Motor neuron (in vitro differentiated cells): ENCODE measurements at places on chromosomes 2 and 18.
A peak's percentile ranks its signal among the peaks of the same experiment; 100 is the strongest.

- no peak for ATAC-seq
Measured at GRCh38 chr2:177432703-177433102, 40.1 kb downstream of the AGPS start.

DNA sequence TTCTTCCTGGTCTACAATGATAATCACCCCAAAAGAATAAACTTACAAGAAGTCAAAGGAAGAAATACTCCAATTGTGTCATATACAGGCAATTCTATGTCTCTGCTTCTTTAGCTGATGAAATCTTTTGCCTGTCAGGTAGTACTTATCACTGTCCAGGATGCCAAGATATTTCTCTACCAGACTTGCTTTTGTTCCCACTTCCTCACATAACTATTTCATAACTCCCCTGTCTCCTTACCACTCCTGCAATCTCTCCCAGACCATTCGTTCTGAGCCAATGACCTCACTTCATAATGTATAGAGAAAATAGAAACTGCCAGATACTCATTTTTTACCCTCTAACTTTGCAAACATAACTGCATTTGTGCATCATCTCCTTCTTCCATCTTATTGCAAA is 39.1 kb downstream of the HNMT start:
- ATAC-seq: no peak

- ATAC-seq: no peak
Measured at GRCh38 chr2:150571121-150571520, 83.7 kb upstream of the RND3 start.

GRCh38 chr2:2797797-2798196 is 466.7 kb upstream of the MYT1L start:
- ATAC-seq: no peak

DNA sequence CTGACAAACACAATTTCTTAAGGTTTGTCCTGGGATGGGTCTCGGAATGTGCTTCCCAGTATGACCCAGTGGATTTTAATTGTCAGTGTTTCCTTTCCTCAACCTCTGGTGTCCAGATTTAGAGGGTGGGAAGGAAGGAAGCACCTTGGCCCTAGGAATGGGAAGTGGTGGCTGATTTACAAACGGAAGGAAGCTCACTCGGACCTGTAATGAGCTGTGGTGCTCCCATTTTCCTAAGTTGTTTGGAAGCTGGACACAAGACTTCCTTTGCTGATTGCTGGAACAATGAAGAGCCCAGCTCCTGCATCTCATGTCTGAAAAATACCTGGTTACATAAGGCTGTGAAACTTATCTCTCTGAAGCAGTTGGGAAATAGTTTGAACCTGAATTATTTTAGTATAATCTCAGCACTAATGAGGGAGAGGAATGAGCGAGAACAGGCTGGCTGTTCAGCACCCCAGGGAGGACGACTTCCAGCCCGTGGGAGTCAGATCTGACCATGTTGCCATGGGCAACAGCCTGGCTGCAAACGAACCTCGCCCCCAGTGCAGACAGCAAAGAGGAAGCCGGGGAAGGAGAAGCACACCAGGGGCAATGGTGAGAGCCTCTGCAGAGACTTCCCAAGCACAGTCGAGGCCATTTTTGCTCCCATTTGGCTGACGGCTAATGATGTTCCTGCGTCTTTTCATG is 74.4 kb upstream of the ASB18 start:
- peak; percentile 75 for ATAC-seq

- ATAC-seq: no peak
Measured at GRCh38 chr2:184579226-184579625, 19.1 kb upstream of the ZNF804A start.

DNA sequence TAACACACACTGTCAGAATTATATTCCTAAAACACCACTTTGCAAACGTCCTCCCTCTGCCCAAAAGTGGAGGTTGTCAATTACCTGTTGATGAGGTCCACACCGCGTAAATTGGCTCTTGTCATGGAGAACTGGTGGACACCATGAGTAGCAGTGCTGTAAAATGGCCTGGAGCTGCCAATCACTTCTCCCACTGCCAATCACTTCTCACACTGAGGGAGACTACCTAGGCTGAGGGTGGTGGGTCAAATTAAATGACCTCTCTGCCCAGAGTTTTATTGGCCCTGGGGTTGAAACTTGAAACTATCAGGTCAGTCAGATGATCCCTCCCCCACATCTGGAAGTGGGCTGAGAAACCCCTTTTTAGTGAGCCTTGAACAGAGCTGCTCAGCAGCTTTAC is 89.6 kb downstream of the SOWAHC start:
- ATAC-seq: no peak

GRCh38 chr18:76993573-76993972 is 139.0 kb downstream of the MBP start:
- ATAC-seq: no peak

DNA sequence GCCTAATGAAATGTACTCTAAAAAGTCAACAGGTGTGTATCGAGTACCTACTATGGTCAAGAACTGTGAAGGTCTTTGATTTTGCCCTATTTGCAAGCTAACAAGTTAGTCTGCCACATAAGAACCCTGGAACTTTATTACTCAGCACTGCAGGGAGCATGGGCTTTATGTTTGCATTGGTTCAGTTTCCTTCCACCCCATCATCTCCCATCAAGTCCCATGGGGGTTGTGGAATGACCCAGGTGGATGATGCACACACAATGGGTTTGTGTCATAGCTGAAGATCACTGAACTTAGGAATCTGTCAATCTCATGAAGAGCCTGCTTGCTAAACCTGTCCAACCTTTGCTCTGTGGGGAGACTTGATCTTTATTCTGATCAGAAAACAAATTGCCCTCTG is 265.5 kb downstream of the RPRM start:
- ATAC-seq: no peak

- peak; percentile 96 for ATAC-seq
Measured at GRCh38 chr2:75896779-75897366, 186.2 kb upstream of the GCFC2 start.

- ATAC-seq: no peak
Measured at GRCh38 chr2:183022711-183023110, 15.5 kb downstream of the NCKAP1 start.

DNA sequence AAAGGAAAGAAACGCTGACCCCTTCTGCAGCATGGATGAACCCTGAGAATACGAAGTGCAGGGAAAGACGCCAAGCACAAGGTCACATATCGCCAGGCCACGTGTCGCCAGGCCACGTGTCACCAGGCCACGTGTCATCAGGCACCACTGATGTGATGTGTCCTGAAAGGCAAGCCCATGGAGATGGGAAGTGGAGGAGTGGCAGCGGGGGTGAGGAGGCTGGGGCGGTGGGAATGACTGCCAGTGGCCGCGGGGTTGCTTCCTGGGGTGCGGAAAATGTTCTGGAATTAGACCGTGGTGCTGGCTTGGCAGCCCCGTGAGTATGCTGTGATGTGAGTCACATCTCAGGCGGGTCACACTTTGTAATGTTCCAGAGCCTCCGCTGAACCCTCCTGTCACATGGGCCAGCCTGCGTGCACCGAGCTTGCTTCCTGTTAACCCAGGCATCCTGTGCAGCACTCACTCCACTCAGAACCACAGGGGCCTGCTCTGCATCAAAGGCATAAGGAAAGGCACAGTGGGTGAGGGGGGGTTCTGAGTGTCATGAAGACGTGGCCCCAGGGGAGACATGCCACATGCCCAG is 39.0 kb downstream of the SLC66A2 start:
- ATAC-seq: peak; percentile 7

DNA sequence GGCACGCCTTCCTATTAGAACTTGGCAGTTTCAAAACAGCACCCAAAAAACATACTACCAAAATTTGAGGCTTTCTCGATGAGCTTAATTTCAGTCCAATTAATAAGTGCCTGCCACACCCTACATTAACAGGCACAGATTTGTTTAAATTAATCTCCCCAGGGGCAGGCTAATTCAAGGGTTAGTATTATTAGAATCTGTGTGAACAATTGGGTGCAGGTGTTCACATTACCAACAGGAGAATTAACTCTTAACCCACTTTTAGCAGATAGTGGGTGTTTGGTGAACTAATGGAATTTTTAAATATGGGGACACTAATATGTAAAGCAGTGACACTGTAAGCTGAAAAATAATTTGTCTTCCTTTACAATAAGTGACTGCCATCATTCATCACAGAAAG is 4.1 kb downstream of the MBD2 start:
- no peak for ATAC-seq

DNA sequence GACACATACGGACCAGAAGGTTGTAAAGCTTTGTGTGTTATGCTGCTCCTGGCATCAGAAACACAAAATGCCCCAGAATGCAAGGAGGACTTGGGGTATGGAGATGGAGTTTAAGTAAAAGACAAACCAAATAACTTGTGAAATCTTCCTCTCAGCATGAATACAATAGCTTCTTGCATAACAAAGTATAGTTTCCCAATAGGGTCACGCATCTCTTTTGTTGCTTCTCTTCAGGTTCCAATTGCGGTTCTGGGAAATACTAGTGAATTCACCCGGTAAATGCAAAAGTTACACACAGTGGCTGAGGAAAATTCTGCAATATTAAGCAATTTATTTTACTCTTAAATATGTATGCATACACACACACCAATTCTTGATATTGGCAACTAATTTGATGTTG is 339.2 kb upstream of the EPHA4 start:
- ATAC-seq: no peak

- no peak for ATAC-seq
Measured at GRCh38 chr2:10931710-10932255, 20.0 kb downstream of the KCNF1 start.

GRCh38 chr2:129610766-129611165 is 368.7 kb upstream of the RAB6C start:
- no peak for ATAC-seq

DNA sequence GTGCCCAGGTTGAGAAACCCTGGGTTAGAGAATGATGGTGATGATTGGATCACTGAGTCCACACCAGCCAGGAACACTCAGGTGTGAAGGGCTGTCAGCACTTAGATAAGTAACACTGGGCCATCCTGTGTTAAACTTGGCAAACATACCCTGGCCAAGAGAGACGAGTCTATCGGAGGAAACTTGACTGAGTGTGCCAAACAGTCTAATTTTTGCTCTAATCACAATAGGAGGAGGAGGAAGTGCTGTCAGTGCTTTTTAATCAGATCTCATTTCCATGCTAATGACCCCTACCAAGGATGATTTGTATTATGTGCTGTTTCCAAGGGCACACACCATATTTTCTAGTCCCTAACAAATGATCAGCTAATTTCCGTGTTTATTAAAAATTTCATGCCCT is 63.8 kb upstream of the SEC11C start:
- no peak for ATAC-seq

- ATAC-seq: peak; percentile 36
Measured at GRCh38 chr18:45642238-45642637, 27.0 kb downstream of the SLC14A2 start.

DNA sequence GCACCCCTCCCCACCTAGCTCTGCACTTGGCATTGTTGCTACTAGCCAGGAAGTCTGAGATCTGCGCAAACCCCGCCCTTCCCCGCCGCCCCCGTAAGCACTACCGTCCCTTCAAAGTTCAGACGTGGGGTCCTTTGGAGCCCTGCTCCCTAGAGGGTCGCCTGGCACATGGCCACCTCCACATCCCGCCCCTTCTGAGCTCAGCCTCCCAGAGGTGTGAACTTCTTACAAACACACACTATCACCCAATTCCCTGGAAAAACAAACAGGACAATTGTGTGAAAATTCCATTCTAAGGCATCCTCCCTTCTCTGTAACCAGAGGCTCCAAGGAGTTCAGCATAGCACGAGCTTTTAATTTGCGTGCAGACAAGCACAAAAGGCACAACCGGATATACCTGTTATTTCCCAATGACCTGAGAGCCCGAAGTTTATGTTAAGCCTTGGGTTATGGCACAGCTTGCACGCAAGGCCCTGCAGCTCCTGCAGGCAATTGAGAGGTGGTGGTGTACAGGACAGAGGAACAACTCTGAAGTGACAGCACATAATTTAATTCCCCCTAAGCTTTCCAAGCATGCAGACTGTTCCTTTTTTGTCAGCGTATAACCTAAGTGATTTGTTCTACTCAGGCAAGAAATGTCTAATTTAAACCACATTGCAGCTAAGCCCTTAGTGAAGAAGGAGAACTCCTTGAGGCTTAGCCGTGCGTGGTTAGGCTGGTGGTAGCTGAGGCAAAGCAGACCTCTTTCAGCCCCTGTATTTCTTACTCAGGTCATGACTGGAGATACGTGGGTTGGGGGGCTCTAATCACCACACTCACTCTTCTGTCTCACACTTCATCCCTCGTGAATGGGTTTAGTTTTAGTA is 20.3 kb upstream of the CYP1B1 start:
- peak; percentile 45 for ATAC-seq

GRCh38 chr2:197993830-197994229 is 189.4 kb downstream of the PLCL1 start:
- no peak for ATAC-seq

DNA sequence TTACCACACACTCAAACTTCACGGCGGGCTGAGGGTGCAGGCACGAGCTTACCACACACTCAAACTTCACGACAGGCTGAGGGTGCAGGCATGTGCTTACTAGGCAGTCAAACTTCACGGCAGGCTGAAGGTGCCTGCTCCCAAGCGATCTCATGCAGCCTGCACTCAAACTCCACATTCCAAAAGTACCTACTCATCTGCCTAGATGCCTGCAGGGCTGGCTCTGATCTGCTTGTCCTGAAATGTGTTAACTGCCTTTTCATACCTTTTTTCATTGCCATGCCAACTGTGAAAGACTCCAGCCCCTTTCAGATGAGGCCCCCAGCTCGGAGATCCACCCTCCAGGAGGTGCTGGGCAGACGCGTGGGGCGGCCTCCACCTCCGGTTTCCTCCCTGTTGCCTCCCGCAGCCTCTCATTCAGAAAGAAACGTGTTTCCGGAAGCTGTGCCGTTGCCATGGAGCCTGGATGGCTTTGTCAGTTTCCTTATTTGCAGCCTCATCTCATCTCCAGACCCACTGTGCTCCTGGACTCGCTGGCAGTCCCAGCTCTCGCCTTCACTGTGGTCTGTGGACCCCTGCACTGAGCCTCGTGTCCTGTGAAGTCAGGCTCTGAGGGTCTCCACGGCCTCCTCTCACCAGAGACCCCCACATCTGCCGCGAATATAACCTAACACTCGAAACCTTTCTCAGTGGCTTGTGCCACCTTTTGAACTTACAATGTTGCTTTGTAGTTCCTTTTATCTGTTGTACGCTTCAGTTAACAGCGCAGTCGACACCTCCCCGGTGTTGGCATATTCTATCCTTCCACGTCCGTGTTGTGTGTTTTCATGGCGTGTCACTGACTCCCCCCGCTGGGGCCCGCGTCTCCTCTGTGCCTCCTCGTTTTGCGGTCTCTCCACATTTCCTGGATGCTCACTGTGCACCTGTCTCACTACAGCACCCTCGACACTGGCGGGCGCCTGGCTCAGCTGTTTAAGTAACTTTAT is 106.1 kb upstream of the ALKAL2 start:
- ATAC-seq: peak; percentile 92

DNA sequence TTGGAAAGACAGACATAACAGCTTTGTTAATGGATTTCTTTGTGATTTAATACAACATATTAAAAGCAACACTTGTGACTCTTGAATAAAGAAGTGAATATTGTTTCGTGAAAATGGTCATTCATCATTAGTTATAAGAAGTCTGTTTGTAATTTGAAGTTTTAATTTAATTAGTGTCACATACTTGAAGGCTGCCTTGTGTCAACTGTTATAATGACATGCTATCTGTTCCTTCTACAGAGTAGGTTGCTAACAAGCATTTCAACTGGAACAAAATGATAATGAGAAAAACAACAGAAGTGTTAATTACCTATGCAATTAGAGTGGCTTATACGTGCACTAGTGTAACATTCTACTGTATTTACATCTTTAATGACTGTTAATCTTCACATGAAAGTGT is 624.7 kb downstream of the LRP1B start:
- no peak for ATAC-seq

- ATAC-seq: no peak
Measured at GRCh38 chr2:222213049-222213448, 85.7 kb downstream of the PAX3 start.

GRCh38 chr2:226124548-226125011 is 675.0 kb downstream of the IRS1 start:
- peak; percentile 42 for ATAC-seq

GRCh38 chr2:167411367-167411766 is 523.1 kb downstream of the XIRP2 start:
- no peak for ATAC-seq
